ENCODE measurements at places on chromosomes 4 and X.

DNA sequence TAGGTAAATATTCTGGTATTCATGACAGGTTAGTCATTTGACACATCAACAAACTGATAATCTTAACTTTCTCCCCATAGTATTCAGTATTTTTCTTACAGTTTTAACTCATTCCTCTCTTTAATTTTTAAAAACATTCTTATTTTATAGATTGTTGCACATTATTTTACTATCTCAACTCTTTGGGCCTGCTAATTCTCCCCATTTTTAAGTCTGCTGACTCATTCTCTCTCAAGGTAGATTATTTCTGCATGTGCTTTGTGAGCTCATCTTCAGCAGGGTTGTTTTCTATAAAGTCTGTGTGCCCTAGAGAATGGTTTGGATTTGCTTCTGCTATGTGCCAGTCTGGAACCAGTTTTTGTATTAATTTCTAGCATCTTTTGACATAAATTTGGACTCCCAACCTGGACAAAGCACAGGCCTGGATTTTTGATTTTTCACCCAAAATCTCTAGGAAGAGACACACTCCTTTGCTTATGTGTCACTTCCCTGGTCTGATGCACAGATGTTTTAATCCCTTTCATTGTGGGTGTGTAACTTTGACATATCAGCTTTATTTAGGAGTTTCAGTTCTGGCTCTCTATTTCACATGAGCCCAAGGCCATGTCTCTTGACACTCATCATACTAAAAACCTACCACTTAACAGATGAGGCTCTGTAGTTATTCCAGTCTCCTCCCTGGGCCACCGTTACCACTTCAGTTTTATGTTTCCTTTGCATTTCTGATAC, 194.3 kb upstream of the PGRMC2 start:
- no peak for DNase-seq

- no peak for DNase-seq
Measured at GRCh38 chrX:93660575-93660974, 12.8 kb downstream of the NAP1L3 start.

GRCh38 chrX:129721870-129722269, 16.9 kb upstream of the XPNPEP2 start:
- no peak for DNase-seq

GRCh38 chr4:143025081-143025704, 159.5 kb upstream of the USP38 start:
- DNase-seq, result peak; percentile 33

DNA sequence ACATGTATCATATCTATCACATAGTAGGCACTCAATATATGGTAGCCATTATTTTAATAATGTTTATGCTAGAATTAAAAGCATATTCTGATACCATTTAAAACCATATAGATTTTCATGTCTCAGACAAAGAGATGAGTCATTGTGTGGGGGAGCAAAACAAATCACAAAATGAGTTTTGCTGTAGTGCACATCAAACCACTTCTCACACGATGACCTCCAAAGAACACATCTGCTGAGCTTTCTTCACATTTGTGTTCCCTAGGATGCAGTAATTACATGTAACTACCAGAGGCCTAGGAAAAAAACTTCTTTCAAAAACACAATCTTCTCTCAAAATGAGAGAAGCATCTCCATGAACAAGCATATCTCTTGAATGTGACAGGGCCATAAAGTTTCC, 56.1 kb upstream of the BRS3 start:
- no peak for DNase-seq

DNA sequence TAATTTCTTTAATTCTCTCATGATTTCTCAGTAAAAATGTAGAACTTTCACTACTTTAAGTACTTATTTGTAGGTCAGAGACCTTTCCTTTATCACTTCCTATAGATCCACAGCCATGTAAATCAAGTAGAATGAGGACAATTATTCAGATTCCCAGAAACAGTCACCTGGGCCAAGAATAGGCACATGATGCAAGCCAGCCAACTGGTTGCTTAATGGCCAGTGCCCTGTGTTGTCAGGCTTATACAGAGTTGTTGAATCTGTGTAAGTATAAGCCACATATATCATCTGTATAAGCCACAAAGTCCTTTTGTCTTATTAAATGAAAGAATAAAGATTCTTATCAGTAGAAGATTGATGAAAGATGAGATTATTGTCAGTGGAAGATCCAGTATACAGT, 5.2 kb downstream of the BANK1 start:
- DNase-seq, result no peak

- no peak for DNase-seq
Measured at GRCh38 chrX:50635162-50635561, 164.5 kb upstream of the DGKK start.

GRCh38 chr4:153447175-153447905, 18.8 kb upstream of the TMEM131L start:
- no peak for DNase-seq
